Left forelimb (tissue), 1 donor: ENCODE measurements at places on chromosomes 11 and 22.

- DNase-seq = no peak
These were observed 20.4 kb upstream of the GRAMD1B start for GRCh38 chr11:123409456-123410217.

- no peak for DNase-seq
These were observed 693 bp downstream of the NFAM1 start for GRCh38 chr22:42431401-42432019.

GRCh38 chr11:28559492-28559891 is 451.3 kb downstream of the METTL15 start:
- DNase-seq = no peak

- DNase-seq = no peak
These were observed 13.8 kb downstream of the SEC14L3 start for GRCh38 chr22:30457981-30458380.

- no peak for DNase-seq
These were observed 52.2 kb downstream of the NFAM1 start for GRCh38 chr22:42379966-42380537.

DNA sequence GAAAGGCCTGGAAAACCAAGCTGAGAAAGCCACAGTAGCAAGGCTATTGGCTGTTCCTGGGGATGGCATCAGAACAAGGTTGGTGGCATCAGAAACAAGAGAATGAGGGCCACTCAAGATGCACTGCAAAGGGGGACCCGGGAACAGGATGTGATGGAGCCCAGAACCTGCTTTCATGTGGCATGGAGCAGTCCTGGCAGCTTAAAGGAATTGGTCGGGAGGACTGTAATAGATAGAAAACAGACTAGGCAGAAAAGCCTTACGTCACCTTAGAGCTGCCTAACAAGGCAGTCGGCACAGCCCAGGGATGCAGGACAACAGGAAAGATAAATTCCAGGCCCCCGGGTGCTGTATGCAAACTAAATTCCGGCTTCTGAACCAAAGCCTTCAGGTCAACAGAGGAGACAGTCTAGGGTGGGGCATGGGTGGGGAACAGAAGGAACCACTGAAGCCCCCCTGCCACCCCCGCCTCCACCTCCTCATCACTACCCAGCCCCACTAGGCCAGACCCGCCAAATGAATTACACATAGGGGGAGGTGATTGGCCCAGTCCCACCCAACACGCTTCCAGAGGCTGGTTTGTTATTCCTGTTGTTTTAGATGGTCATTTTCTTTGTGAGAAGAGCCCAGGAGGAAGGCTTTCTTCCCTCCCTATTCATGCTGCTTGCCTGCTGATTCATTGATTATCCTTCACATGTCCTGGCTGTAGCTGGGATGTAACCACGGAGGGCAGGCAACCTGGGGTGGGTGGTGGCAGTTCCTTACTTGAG is 25.7 kb upstream of the LRRC55 start:
- no peak for DNase-seq
